ENCODE measurements at places on chromosomes 1 and 21.
A peak's percentile ranks its signal among the peaks of the same experiment; 100 is the strongest.

DNA sequence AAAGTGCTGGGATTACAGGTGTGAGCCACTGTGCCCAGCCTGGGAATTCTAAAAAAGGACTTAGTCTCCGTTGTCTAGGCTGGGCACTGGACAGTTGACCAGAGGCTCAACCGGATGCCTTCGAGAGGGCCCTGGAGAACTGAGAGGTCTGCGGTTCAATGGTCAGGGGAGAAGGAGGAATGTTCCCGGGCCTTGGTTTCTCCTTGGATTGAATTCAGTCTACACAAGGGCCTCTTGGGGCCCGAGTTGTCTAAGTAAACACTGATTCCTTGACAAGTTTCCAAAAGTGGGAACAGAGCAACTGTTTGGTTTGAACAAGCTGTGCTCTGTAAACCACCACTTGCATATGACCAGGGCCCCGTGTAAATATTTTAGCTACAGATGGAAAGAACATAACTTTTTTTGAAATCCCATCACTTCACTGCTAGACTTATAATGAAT is 29.1 kb upstream of the CAPZB start:
- no peak for DNase-seq

- DNase-seq: no peak
Measured at GRCh38 chr1:210231846-210232510, 618 bp upstream of the SERTAD4 start.

DNA sequence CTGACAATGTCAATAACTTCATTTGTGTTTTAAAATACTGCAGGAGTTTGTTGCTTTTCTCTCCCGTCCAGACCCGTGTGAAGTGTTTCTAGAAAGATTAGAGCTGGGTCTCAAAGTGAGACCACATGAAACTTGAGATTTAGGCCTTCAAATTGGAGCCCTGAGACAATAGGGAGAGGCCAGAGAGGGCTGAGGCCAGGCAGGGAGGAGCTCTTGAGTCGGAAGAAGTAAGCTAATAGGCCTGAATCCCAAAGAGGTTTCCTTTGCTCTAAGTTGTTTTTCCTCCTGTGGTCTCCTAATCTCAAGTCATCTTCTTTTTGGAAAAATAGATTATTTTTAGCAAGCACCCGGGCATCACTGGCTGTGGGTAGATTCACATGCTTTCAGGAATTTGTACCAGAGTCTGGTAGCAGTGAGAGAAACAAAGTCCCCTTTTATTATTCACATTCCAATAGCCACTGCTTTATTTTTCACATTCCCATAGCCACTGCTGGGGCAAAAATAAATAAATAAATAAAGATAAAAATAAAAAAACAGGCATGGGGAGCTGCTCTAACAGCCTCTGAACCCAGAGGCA is 25.6 kb downstream of the CD244 start:
- no peak for DNase-seq

GRCh38 chr1:17163789-17164666 is 40.9 kb upstream of the PADI1 start:
- DNase-seq: no peak

- DNase-seq: peak; percentile 14
Measured at GRCh38 chr1:177355575-177355974, 184.8 kb downstream of the BRINP2 start.

GRCh38 chr1:32989160-32990050 is 24.8 kb upstream of the RNF19B start:
- DNase-seq: peak; percentile 89

DNA sequence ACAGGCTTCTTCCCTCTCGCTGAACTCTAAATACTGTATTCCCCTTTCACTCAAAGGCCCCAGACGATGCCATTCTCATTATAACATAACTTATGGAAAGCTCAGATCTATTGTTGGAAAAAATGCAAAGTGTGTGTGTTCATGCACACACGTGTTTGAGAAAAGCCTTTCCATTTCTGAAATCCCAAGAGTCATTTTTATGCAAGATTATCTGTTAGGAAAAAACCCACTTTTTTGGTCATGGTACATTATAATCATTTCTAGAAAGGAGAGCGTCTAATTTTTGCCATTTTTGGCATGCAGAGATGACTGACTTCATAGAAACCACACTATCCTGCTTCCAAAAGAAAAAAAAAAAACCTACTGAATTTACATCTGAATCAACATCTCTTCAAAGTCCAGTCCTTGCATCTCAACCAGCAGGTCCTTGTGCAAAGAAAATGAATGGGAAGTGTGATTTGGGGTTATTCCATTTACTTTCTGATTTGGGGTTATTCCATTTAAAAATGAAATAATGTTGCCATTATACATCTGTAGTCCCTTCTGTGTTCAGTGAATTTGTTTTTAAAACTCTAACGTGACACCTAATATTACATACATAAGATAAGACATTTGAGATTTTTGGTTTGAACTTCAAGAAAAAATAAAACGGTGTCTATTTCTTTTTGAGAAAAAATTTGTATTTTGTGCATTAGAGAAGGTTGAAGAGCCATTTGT is 150.3 kb downstream of the DHRS3 start:
- DNase-seq: no peak

GRCh38 chr1:245901037-245901436 is 606.0 kb downstream of the SMYD3 start:
- no peak for DNase-seq

DNA sequence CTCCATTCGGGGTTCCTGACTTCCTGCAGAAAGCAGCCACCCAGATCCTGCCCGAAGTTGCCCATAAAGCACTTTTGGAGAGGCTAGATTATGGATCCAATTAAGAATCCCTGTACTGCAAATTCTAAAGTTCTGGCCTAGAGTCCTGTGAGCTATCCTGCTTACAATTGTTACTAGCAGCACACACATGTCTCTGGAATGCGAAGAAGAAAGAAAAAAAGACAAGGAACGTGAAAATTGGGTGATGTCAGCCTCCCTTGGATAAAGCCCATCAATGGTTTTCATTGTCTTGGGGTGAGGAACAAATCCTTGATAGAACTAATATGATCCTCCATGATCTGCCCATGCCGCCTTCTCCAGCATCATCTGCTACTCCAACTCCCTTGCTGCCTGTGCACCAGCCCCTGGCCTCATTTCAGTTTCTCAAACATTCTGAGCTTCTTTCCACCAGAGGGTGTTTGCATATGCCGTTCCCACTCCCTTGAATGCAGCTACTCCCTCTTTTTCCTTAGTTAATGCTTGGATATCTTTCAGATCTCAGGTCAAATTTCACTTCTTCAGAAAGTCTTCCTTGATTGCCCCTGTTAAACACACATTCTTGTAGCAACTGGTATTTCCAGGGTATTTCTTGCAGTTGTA is 94.0 kb downstream of the ST6GALNAC5 start:
- DNase-seq: no peak

- no peak for DNase-seq
Measured at GRCh38 chr1:34740161-34740868, 14.5 kb upstream of the GJB5 start.

- no peak for DNase-seq
Measured at GRCh38 chr1:234958066-234958705, 170.5 kb downstream of the TOMM20 start.

DNA sequence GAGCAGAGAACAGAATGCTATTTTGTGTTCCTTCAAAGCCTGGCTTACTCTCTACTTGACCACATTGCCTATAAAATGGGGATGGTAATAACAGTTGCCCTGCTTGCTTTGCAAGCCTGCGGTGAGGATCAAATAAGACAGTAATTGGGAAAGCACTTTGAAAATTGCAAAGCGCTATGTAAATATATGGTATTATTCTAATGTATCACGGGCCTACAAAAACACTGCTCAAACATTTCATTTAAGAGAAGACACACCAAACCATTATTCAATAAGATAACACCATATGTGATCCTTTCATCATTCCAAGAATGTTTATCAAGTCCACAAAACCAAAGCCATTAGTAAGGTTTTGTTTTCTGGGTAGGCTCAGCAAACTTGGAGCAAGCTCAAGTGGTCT is 208.4 kb downstream of the ROR1 start:
- no peak for DNase-seq

DNA sequence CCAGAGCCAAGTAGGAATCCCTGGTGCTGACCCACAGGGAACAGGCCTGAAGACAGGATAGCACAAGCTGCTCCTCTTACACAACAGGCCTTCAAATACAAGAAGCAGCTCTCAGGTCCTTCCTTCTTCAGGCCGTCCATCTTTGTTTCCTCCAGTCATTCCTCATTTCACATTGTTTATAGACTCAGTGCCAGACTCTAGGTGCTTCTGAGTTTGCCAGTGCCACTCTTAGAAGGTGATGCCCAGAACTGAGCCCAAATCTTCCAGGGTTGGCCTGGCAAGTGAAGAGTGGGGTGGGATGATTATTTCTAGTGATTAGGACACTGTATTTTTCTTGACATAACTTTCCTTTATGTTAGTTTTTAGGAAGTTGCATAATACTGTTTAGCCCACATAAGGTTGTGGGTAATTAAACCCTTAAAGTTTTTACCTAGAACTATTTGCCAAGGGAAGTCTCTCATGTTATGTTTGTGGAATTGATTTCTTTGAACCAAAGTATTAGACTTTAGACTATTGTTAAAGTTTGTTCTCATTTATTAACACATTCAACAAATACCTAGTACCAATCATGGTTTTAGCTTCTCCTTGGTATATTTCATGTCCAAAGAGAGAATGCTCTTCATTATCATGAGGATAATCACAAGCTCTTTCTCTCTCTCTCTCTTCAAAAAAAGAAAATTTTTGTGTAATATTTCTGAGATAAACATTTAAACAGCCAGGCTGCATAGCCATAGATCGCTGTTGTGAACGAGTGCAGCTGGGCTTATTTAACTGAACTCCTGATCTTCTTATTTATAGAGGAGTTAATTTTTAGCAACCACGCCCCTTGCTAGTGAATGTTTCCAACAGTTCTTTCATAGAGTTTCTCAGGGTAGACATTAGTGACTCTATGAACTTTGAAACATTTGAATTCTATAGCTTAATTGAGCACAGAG is 47.7 kb downstream of the PGM1 start:
- DNase-seq: no peak

- no peak for DNase-seq
Measured at GRCh38 chr1:209661071-209661470, 8.8 kb upstream of the LAMB3 start.

DNA sequence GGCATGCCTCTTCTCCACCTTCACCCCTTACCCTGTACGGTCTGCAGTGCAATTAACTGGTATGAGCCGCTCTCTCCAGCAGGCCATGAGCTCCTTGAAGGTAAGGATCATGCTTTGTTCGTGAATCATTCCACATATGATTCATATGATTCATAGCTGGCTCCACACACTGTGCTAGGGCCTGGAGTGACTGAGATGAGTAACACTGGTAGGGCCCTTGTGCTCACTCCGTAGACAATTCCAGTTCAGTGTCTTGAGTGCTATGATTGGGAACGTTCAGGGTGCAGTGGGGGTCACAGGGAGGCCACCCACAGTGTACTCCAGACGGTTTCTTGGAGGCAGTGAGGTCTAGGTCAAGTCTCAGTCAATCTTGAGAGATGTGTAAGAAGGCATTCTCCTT is 239.8 kb downstream of the LMX1A start:
- peak; percentile 77 for DNase-seq

- DNase-seq: no peak
Measured at GRCh38 chr1:184044603-184045376, 6.7 kb upstream of the TSEN15 start.

- no peak for DNase-seq
Measured at GRCh38 chr1:9922342-9922741, 12.3 kb upstream of the CTNNBIP1 start.

- DNase-seq: no peak
Measured at GRCh38 chr1:86285796-86286195, 110.3 kb downstream of the ODF2L start.

DNA sequence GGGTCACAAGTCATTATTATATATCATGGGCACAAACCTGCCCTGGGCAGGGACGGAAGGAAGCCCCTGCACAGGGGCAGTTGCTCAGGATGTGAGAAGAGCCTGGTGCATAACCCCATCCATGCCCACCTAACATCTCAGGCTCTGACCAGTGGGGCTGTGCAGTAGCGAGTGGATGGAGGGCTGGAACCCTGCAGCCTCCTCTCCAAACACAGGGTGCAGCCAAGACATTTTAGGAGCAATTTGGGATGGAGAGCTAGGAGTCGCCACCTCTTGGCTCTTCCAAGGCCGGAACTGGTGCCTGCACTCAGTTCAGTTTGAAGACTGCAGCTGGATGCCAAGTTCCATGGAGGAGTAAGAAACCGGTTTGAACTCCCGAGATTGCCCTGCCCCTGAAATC is 2.8 kb downstream of the MX1 start:
- DNase-seq: no peak

DNA sequence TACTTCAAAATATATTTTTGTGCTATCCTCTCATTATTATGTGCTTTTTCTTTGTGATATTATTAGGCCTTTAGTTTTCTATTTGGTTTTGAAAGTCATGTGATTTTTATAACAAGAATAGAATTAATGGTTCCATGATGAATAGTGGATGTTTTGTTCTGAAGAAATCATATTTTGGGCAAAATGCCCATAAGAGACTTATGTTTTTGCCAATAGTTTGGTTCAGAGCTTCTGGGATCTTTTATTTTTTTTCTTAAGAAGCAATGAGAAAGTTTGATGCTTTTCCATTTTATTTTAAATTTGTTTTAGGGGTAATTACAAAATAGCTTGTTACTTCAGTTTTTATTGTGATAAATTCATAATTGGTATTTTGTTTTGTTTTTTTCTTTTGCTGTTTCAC is 49.8 kb downstream of the LYPLAL1 start:
- DNase-seq: no peak

GRCh38 chr1:100750005-100750885 is 30.7 kb downstream of the VCAM1 start:
- DNase-seq: no peak

DNA sequence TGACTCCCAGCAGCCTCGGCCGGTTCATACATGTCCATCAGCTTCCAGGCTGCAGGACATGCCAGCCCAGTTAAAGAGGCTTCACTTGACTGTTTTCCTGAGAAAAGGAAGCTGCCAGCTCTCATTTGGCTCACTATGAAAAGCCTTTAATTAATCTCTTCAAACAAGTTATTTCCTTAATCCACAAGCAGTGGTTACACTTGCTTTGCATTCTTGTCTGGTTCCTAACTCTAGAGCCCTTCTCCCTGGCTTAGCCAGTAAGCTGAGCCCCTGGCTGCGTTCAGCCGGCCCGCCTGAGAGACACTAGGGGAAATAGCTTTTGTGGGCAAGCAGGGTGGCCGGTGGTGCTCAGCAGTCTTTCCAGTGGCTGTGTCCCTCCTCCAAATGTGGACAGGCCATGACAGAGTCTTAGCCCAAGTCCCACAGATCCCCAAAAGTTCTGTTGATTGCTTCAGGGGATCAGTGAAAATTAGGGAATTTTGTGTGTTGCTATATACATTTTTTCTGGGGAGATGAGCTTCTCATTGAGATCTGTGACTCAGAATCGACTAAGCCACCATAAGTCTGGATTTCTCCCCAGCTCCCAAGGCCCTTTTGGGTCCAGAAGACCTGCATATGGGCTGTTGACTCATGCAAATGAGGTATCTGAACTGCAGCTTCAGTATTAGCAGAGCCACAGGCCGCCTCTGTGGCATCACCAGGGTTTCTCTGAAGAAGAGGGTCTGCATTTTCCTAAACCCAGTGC is 10.1 kb downstream of the ATF3 start:
- no peak for DNase-seq

DNA sequence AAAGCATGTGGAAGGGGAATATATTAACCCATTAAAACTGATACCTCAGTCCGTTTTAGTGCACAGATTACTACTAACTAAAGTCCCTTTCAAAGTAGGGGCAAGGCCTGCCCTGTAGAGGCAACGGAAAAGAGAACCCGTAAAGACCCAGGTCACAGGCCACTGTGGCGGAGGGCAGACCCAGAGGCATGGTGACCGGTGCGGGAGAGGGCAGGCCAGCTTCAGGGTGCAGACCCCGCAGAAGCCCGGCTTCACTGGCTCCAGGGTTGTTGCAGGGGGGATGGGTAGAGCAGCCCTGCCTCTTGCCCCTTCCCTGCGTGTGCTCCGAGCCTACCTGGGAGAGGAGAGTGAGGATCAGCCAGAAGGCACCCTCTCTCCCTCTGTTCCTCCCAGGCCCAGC is 17.7 kb downstream of the CNTN2 start:
- DNase-seq: no peak
